ENCODE measurements at places on chromosomes 13 and 19. TPM values are rescaled to one million over a fixed set of nuclear protein-coding genes. Genes with fewer than 3 reads are reported as not detected.

The IL17D gene
- total RNA-seq, result 0.12 TPM

The PINLYP gene
- total RNA-seq, result 2.2 TPM

GRCh38 chr13:107185889-107186288 lies 618.0 kb upstream of the ARGLU1 start:
- H3K27ac ChIP-seq, result no peak overlapping the region
- H3K36me3 ChIP-seq, result no peaks in the 10 kb centered on the region
- no peaks in the 10 kb centered on the region for H3K4me1 ChIP-seq
- peaks cover 2% of the 10 kb centered on the region for H3K27me3 ChIP-seq

GRCh38 chr13:99254830-99255229 lies 3.3 kb downstream of the GPR18 start:
- peaks cover 42% of the 10 kb centered on the region for H3K36me3 ChIP-seq
- peak overlapping the region; percentile 44 for H3K27ac ChIP-seq
- H3K4me3 ChIP-seq, result peak overlapping the region; percentile 5
- DNase-seq, result no peak
- H3K4me1 ChIP-seq, result peaks cover 72% of the 10 kb centered on the region
- no peaks in the 10 kb centered on the region for H3K27me3 ChIP-seq

- no peaks in the 10 kb centered on the region for H3K4me1 ChIP-seq
- no peak overlapping the region for H3K27ac ChIP-seq
- H3K27me3 ChIP-seq, result no peaks in the 10 kb centered on the region
- H3K36me3 ChIP-seq, result no peaks in the 10 kb centered on the region
Observed at GRCh38 chr13:59898066-59898465, 265.7 kb downstream of the DIAPH3 start.

The YJEFN3 gene
- total RNA-seq, result 8.2 TPM

DNA sequence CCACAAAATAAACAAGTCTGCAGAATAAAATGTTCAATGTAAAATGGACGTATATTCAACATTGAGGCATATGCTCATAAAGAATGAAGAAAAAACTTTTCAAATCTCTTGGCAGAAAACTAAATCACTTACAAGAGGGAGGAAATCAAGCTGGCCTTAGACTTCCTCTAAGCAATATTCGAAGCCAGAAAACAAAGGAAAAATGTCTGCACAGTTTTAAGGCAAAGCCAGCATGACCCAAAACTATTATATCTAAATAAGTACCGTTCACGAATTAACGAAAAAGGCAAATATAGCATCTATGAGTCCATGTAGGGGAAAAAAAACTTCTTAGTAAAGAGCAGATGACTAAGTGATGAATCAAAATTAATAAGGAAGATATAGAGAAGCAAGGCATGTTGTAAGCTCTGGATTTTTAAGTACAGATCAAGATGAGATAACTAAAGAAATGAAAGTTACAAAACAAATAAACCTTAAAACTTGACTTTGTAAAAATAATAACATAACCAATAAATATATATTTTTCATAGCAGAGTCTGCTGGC lies 101.3 kb downstream of the KCNRG start:
- no peaks in the 10 kb centered on the region for H3K27me3 ChIP-seq
- no peak overlapping the region for H3K27ac ChIP-seq
- no peak for DNase-seq
- peaks cover 16% of the 10 kb centered on the region for H3K4me1 ChIP-seq
- H3K4me3 ChIP-seq, result no peak overlapping the region

DNA sequence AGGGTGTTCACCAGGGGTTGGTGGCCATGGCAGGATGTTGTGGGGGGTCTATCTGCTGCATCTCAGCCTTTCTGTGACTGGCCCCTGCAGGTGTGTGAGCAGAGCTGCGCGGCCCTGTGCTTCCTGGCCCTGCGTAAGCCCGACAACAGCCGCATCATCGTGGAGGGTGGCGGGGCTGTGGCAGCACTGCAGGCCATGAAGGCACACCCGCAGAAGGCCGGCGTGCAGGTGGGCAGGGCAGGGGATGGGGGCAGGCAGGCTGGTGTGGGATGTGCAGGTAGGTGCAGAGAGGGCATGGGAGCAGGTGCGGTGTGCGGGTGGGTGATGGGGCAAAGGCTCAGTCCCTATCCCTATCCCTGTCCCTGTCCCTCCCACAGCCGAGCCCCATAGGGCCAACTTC lies 8.1 kb upstream of the SLC25A42 start:
- no peaks in the 10 kb centered on the region for H3K4me1 ChIP-seq
- H3K27ac ChIP-seq, result no peak overlapping the region
- H3K4me3 ChIP-seq, result no peak overlapping the region
- no peak for DNase-seq
- no peaks in the 10 kb centered on the region for H3K27me3 ChIP-seq

DNA sequence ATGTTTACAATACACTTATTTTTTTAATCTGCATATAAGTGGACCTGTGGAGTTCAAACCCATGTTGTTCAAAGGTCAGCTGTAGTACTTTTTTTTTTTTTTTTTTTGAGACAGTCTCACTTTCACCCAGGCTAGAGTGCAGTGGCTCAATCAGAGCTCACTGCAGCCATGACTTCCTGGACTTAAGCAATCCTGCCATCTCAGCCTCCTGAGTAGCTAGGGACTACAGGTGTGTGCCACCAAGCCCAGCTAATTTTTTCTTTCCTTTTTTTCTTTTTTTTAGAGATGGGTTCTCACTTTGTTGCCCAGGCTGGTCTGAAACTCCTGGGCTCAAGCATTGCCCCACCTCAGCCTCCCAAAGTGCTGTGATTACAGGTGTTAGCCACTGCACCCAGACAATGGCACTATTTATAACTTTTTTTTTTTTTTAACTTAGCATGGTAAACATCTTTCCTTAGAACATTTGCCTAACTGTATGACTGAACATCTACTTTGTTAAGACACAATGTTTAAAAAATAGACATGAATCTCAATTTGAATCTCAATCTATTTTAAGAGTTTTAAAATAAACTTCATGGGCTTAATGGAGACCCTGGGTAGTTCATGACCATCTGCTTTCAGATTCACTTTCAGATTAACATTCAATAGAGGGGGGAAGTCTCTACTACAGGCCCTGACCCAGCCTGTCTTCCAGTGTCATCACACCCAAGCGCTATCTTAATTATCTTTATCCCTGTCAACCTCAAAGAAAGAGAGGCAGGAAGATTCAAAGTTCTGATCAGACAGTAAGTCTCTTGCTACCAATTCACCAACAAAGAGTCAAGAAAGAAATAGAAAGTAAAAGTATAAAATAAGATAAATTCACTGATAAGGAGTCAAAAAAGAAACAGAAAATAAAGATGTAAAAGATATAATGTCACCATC lies 97.7 kb upstream of the DOCK9 start:
- peak overlapping the region; percentile 87 for H3K27ac ChIP-seq
- no peaks in the 10 kb centered on the region for H3K27me3 ChIP-seq
- H3K4me3 ChIP-seq, result peak overlapping the region; percentile 47
- DNase-seq, result no peak
- H3K36me3 ChIP-seq, result peaks cover 37% of the 10 kb centered on the region

- H3K36me3 ChIP-seq, result no peaks in the 10 kb centered on the region
- H3K4me1 ChIP-seq, result peaks cover 13% of the 10 kb centered on the region
- peaks cover 42% of the 10 kb centered on the region for H3K27me3 ChIP-seq
- no peak for DNase-seq
Observed at GRCh38 chr13:43787997-43788396, 1.2 kb upstream of the ENOX1 start.

DNA sequence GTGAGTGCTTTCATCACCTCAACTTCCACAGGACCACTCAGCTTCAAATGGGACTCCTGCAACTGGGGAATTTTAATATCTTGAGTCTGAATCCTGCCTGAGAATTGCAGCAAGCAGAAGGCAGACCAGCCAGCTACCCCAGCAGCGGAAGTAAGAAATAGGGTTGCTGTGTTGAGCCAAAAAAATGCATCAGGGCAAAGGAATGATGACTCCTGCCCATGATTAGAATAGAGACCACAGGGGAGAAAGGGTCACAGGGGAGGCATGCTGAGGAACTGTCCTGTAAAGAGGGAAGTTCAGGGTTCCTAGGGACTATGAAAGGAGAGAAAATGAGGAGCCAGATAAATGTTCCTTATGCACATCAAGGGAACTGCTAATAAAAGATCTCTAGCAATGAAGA lies 370.2 kb downstream of the KCTD12 start:
- no peak overlapping the region for H3K27ac ChIP-seq
- H3K36me3 ChIP-seq, result no peaks in the 10 kb centered on the region
- no peaks in the 10 kb centered on the region for H3K4me1 ChIP-seq
- no peak overlapping the region for H3K4me3 ChIP-seq
- H3K27me3 ChIP-seq, result peaks cover 9% of the 10 kb centered on the region
- DNase-seq, result no peak

The ZNF835 gene
- 0.97 TPM for total RNA-seq

DNA sequence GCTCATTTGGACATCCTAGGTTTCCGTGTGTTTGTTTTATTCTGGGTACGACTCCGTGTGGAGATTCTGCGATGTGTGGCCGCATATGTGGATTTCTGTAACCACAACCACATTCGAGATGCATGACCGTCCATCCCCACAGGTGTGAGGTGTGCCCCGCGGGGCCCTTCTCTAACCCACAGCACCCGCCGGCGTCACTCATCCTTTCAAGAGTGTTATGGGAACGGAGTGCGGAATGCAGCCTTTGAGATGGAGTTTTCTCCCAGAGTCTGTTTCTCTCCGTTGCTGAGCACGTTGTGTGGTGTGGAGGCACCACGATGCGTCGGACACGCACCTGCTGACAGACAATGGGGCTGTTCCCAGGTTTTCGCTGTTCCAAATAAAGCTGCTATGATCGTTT lies 40.0 kb downstream of the C13orf46 start:
- no peak overlapping the region for H3K27ac ChIP-seq
- H3K36me3 ChIP-seq, result no peaks in the 10 kb centered on the region
- DNase-seq, result no peak
- H3K27me3 ChIP-seq, result peaks cover 3% of the 10 kb centered on the region

- H3K36me3 ChIP-seq, result no peaks in the 10 kb centered on the region
- H3K4me3 ChIP-seq, result no peak overlapping the region
Observed at GRCh38 chr13:64756621-64757020, 2473.5 kb downstream of the PCDH9 start.

- no peak overlapping the region for H3K4me3 ChIP-seq
- DNase-seq, result no peak
Observed at GRCh38 chr13:43373400-43373799, 350.0 kb downstream of the DNAJC15 start.

GRCh38 chr13:99104396-99104795 lies 96.3 kb upstream of the UBAC2 start:
- no peak for DNase-seq
- H3K4me1 ChIP-seq, result peaks cover 8% of the 10 kb centered on the region
- H3K4me3 ChIP-seq, result no peak overlapping the region
- H3K27ac ChIP-seq, result no peak overlapping the region
